ENCODE measurements at places on chromosomes 3 and 15.

- no peak for DNase-seq
Measured at GRCh38 chr3:47133641-47134040, 30.3 kb downstream of the SETD2 start.

GRCh38 chr15:71748293-71748718 lies 62.0 kb upstream of the NR2E3 start:
- DNase-seq: no peak

DNA sequence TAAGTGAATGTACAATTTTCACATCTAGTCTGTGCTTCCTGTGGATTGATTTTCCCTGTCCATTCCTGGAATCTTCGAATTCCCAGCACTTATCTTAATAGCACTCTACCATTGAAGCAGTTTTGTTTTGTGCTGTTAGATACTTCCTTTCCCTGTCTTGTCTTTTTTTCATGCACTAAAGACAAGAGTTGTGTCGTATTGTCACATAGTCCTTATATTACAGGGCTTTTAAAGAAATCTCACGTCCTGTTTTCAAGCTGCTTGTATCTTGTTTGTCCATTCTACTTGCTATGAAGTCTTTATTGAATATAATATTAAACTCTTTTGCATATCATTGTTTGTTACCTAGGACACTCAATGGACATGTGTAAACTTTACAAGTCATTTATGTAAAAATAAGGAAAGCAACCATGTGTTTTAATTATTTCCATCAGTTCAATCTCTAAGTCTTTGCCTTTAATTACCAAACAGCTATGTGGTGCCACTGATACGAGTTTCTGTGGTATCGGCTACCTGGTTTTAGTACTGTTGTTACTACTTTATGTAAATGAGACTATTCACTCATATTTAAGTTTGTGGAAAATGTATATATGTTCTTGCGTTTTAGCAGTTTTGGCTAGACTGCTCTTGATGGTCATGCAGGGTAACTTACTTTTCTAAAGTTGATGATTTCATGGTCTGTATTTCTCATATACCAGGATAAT lies 10.3 kb downstream of the PIK3CA start:
- no peak for DNase-seq

DNA sequence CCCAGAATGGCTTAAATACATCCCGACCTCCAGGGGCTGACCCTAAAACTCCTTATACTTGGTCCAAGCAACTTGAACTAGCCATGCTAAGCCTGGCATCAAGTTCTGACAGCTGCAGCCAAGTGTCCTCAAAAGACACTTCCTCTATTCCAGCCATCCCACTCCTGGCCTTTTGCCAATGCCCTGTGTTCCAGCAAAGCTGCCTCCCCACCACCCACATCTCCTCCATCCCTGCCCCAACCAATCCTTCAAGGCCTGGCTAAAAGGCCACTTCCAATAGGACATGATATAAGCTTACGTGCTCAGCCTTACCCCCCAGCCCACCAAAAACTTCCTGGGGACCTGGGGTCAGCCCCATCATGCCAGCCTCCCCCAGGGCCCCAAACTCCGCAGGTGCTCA lies 40.9 kb downstream of the SEMA3G start:
- no peak for DNase-seq

DNA sequence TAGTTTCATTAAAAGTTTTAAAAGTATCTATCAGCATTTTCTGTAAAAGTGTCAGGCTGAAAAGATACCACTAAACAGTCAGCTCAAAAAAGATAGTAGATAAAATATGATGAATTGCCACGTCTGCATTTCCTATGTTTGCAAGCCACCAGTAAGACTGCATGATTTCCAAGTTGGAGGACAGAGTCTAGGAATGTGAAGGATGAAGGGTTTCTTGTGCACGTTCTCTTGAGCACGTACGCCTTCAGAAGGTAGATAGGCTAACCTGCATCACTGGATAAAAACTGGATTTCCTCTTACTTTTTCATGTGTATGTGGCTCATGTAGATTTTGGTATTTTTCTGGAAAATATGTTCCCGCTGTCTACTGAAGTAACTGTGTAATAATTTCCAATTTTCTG lies 9.9 kb upstream of the SEMA6D start:
- no peak for DNase-seq

DNA sequence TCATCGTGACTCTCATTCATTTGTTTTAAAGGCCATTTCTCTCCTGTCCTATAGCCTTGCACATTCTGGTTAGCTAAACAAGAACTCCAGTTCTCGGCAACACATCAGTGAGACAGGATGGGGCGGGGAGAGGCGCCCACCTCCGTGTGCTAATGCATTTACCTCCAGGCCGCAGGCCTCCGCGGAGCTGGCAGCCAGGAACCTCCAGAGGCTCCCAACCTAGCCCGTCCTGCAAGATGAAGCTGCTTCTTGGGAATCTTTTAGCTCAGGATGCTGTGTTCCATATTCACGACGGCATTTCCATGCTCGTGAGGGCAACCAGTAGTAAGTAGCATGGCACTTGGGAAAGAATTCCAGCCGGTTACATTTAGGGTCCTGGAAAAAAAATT lies 47.9 kb downstream of the RGMA start:
- DNase-seq: no peak

GRCh38 chr15:52464478-52464877 lies 64.2 kb downstream of the MYO5A start:
- no peak for DNase-seq

DNA sequence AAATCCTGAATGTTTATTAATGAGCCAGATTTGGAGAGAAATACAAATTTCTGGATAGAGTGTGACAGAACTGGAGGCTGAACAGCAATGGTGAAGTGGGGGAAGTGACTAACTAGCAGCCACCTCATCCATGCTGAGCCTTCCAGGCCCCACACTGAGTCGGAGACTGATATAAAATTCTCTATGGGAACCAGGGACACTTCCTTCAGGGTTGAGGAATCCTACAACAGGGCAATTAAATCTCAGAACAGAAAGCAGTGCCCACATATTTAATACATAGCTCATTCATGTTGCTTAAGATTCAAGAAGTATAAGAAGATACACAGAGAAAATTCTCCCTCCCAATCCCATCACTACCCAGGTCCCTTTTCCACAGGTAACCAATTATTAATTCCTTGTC lies 49.3 kb downstream of the HACD2 start:
- DNase-seq: no peak

DNA sequence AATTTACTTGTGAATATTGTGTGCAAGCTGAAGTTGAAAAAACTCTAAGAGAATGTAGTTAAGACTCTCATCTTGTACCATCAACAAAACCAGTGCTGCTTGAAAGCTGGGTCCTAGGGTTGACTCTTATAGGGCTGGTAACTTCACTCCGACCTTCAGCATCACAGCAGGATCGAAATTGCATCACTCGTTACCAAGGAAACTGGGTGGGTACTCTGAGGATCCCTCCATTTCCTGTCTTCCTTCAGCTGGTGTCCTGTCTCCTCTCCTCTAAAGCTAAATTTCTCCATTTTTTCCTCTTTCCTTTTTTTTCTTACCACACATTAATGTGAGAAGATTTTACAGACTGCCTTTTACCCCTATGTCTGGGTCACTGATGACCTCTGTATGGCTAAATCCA lies 3.0 kb upstream of the APH1B start:
- no peak for DNase-seq

- DNase-seq: no peak
Measured at GRCh38 chr3:22916933-22917332, 286.2 kb upstream of the UBE2E2 start.

DNA sequence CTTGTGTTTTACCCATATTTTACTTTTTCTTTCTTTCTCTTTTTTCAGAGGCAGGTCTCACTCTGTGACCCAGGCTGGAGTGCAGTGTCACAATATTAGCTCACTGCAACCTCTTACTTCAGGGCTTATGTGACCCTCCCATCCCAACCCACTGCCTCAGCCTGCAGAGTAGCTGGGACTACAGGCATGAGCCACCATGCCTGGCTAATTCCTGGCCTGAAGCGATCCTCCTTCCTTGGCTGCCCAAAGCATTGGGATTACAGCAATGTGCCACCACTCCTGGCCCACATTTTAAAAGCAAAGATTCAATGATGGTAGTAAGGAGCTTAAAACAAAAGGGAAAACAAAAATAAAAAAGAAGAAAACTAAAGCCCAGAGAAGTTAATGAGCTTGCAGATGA lies 11.1 kb upstream of the CDV3 start:
- DNase-seq: no peak

DNA sequence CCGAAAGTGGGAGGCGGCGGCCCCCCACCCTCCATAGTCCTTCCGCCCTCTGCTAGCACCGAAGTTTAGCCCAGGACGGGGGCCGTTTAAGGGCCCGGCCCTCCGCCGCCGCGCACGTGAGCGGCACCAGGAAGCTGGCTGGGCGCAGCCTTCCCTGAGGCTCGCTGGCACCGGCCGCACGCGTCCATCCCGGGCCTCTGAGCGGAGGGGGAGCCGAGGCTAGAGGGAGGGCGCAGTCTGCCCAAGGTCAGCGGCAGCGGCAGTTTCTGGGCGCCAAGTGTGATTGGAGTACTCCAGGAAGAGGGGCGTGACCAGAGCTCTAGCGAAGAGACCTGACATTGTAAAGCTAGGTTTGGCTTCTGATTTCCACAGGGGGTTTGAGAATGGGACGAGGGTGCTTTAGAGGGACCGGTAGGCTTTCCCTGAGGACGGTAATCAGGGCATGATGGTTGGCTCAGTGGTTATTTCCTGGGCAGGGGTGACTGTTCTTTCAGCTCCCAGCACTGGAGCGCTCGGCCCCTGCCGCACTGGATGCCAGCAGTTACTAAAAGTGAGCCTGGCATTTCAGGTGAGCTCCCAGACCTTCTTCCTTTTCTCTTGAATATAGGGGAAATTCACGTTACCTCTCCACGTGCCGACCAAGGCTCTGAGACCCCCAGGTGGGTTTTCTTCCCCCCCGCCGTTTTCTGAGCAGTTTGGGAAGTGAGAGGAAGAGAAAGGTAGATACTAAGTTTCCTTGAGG lies 853 bp downstream of the TEX264 start:
- peak; percentile 74 for DNase-seq

DNA sequence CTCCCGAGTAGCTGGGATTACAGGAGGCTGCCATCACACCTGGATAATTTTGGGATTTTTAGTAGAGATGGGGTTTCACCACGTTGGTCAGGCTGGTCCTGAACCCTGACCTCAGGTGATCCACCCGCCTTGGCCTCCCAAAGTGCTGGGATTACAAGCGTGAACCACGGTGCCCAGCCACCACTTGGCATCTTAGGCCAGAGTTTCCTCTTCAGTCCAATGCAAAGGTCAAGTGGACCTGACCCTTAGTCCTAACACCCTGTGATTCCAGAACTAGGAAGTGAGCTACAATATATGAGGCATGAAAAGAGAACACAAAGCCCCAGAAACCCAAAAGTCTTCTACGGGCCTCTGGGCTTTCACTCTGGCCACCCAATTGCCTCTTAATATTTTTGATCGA lies 5.3 kb downstream of the MYLK start:
- DNase-seq: no peak

All from Kasumi-1 (cell line).